ENCODE measurements at places on chromosomes 4 and X.

- DNase-seq, result no peak
Observed at GRCh38 chr4:120158841-120159463, 92.3 kb upstream of the MAD2L1 start.

- DNase-seq, result no peak
Observed at GRCh38 chr4:181278941-181279340, 964.3 kb upstream of the TENM3 start.

DNA sequence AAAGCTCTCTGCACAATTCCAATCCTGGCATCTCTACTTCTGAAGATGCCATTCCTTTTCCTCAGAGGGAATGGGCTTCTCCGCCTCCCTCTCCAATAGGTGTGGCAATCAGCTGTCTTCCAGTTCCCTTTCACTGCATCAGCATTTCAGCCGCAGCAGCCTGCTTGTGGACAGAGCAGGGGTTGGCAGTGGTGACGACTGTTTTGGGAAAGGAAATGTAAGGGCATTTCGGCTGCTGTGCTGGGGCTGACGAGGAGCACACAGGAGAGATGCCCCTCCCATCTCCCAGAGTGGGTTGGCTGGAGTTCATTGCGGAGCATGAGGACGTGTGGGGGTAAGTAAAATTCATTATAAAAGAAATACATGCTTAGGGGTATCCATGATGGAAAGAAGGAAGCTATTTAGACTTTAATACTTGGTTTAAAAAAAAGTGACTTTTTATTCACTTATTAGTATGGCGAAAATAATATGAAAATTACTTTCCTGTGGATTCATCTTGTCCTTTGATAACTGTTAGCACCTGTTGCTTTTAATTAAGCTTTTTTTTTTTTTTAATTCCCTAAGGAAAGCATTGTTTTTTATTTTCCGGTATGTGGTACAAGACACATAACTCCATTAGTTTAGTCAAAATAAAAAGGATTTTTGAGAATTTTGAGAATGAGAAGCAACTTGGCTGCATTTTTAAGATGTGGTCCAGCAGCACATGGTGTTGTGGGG lies at the start of gene LIMCH1:
LIMCH1 (plus strand) TSS at position 141 of the 717 bp plus-strand sequence. CDS start 67,839 bp downstream, outside the sequence.
- DNase-seq, result no peak

DNA sequence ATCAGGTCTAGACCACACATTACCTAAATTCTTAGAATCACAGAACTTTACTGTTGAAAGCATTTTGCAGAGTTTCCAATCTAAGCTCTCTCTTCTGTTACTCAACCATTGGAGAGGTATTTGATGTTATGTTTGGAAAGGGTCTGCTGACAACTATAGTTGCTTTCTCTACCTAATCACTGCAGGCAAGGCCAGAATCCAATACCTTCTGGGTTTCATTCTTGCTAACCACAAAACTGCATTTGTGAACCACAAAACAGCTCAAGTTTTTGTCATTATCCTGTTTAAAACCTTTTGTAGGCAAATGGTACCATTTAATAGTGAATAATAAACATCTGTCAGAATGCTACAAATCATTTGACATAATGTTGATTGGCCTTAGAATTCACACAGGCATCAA lies 380.1 kb downstream of the GASK1B start:
- no peak for DNase-seq

DNA sequence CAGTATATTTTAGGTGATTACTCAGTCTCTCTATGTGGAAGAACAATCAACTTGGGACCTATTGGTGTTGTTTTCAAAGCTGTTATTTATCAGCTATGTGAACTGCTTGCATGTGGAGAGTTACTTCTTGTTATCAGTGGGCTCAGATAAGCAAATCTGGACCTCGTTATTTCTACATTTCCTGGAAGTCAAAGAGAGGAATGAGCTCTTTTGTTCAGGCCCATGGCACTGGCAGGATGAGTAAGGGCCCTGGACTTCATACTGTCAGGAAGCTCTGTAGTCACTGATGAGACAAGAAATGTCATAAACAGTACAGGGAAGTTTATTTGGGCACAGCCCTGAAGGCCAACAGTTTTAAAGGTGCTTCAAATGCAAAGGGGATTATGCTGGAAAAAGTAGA lies 760.6 kb upstream of the EPHA5 start:
- no peak for DNase-seq

- peak; percentile 39 for DNase-seq
Observed at GRCh38 chr4:165204462-165204830, 2.9 kb upstream of the KLHL2 start.

DNA sequence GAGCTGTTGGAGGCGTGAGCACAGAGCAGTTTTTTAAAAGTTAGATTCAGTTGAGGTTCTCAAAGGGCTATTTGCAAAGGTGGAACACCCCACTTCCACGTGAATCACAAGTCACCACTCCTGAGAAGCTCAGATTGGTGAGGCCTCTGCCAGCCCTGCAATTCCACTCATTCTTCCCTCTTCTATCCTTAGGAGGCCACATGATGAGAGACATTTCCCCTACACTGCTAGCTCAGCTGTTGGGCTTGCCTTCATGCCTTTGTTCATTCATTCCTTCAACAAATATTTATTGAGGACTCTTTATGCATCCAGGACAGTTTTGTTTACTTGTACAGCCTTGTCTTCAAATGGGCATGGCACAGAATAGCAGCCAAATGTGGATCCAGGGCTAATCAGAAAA lies 3.7 kb downstream of the SRPX2 start:
- DNase-seq, result no peak

DNA sequence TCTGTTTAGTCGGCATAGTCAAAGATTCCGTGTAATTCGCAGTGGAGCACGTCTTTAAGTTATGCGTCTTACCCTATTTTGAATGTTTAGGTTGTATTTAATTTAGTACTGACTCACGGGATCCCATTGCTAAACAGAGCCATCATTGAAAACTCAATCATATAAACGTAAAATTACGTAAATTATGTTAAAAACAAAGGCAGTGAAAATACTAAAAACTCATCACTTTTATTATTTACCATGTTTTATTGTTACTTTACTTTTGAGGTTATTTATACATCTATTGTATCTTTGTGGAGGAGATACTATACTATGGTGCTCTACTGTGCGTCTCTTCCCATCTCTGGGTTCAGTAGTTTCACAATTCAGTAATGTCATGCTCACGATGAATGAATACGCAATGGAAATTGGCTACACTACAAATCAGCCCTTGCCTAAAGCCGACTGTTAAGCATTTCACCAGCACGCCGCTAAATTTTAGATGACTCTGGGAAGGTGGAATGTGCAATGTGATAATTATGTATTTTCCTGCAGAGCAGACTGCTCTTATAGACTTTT lies 944 bp downstream of the FUNDC2 start:
- peak; percentile 22 for DNase-seq

- DNase-seq, result peak; percentile 8
Observed at GRCh38 chrX:83469551-83469950, 38.5 kb upstream of the POU3F4 start.

- no peak for DNase-seq
Observed at GRCh38 chrX:114930227-114930626, 87.2 kb downstream of the IL13RA2 start.

DNA sequence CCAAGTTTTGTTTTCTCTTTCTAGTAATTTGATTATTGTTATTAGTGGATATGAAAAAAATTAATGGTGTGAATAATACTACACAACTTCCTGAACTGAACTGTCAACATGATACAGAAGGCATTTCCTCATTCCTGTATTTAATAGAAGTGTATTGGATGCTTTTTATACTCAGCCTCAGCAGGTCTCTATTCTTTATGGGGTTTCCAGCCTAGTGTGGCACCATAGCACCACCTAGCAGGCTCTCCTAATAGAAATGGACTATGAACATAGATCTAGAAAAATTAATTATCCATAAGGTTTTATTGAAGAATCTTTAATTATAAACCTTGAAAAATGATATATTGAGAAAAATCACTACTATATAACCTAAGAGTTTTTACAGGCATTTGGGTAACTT lies 52.4 kb downstream of the GLRB start:
- no peak for DNase-seq

- DNase-seq, result no peak
Observed at GRCh38 chr4:137510557-137511265, 21.6 kb downstream of the PCDH18 start.

DNA sequence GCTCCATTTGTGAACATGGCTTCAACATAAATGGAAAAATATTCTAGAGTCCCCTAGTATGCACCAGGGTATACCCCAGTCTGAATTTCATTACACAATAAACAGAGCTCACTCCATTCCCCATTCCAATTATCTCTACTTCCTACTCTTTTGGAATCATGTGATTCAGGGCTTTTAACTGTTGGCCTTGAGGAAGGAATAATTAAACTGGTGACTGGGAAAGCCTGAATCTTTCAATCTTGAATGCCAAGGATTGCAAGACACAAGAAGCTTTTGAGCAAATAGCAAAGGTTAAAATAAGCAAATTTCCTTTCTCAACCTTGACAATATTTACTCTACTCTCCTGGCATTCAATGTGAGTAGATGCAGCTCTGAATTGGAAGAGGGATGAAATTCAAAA lies 77.5 kb upstream of the INPP4B start:
- no peak for DNase-seq

DNA sequence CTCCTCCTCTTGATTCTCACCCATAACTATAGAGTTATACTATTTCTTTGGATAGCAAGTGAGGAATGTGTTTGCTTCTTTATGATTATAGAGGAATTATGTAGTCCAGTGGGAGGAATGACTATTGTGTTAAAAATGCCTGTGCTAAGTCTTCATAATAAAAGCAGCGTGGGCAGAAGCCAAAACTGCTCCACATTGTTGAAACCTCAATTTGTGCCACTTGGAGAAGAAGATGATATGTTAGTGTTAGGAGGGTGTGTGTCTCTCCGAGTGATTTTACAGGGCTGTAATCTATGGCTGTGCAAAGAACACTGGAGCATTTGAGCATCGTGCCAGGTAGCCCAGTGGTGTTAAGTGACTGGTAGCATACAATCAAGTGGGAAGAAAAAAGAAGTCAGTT lies 74.3 kb downstream of the FRAS1 start:
- no peak for DNase-seq

Data from activated CD4-positive, alpha-beta T cell treated with anti-CD3 and anti-CD28 coated beads for 36 hours (primary cell).